Fibroblast of lung (primary cell): ENCODE measurements at places on chromosomes 7 and 10.
A peak's percentile ranks its signal among the peaks of the same experiment; 100 is the strongest.

DNA sequence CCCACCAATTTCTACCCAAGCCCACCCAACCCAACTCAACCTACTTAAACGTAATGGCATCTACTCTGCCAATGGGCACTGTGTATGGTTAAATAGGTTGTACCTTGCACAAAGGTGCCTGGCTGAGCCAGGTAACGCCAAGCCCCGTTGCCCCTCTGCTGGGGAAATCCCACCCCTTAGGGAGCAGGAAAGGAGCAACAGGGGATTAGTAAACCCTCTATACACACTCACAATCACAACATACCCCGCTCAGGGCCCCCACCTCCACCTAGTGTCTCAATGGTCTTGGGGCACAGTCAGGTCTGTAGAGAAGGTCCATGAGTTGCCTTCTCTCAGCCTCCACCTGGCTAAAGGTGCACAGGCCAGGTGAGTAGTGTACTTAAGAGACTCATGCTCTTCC lies 74.3 kb upstream of the PCBD1 start:
- no peak for DNase-seq

DNA sequence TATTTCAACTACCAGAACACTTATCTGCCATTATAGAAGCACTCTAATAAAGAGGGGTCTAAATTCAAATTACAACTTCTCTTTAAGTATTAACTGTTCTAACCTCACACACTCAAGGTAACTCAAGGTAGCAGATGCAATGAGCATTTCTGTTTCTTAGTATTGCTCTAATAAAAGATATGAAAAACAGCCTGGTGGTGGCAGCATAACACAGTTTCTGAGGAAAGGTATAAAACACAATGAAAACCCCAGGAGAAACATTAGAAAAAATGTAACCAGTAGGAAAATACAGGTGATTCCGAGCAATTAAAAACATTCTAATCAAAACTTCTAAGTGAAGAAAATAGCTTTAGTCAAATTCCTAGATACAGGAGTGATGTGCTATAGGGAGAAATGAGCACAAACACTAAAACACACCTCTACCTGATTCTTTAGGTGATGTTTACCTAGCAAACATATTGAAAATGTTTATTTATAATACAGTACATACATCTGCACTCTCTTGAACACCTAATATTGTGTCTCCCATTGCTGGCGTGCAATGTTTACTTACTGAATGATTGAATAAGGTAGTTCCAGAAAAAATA lies 3.5 kb downstream of the MKRN1 start:
- DNase-seq = peak; percentile 52

DNA sequence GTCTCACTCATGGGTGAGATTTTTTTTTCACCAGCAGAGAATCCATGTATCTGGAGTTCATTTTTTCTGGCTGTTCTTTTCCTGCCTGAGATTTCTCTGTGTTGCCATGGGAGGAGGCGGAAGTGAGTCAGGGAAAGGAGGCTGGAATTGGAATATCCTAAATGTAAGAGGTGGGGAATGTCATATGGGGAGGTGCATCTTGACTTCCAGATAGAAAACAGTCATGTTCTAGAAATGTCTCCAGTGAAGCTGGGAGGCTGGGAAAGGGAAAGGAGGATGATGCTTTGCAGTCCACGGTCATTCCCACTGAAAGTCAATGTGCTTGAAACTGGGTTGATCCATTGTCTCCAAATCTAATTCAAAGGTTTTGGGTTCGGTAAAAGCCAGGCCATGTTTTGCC lies 39.7 kb upstream of the HPS1 start:
- no peak for DNase-seq

GRCh38 chr10:102511583-102512274 lies 8.0 kb downstream of the SUFU start:
- DNase-seq = no peak

- no peak for DNase-seq
Observed at GRCh38 chr7:71482284-71482683, 350.3 kb downstream of the GALNT17 start.

GRCh38 chr10:66604195-66604594 lies 321.6 kb upstream of the LRRTM3 start:
- DNase-seq = no peak
